ENCODE measurements at places on chromosomes 11 and 22. TPM values are rescaled to one million over a fixed set of nuclear protein-coding genes. Genes with fewer than 3 reads are reported as not detected.
A peak's percentile ranks its signal among the peaks of the same experiment; 100 is the strongest.

The OR5T2 gene
- total RNA-seq, result not detected

GRCh38 chr11:3149852-3150188, 15.3 kb downstream of the OSBPL5 start:
- no peak overlapping the region for H3K4me3 ChIP-seq
- no peak for DNase-seq

DNA sequence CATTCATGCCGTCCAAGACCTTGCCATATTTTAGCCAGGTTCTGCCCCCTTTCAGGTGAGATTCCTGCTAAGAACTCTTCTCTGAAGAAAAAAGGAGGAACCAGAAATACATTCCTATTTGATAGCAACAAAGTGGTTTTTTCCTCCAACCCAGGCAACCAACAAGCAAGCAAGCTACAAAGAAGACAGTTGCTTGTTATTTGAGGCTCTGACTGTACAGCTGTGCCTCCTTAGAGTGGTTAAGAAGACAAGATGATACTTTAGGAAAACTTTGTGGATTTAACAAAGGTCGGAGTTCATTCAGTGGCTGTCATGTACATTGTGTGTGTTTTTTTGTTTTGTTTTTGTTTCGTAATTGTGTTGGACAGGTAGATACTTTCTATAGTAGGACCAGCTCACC, 21.7 kb downstream of the TEAD1 start:
- H3K27me3 ChIP-seq, result no peaks in the 10 kb centered on the region
- DNase-seq, result no peak
- no peaks in the 10 kb centered on the region for H3K36me3 ChIP-seq
- no peak overlapping the region for H3K4me3 ChIP-seq

The TKFC gene
- total RNA-seq, result 39.4 TPM

DNA sequence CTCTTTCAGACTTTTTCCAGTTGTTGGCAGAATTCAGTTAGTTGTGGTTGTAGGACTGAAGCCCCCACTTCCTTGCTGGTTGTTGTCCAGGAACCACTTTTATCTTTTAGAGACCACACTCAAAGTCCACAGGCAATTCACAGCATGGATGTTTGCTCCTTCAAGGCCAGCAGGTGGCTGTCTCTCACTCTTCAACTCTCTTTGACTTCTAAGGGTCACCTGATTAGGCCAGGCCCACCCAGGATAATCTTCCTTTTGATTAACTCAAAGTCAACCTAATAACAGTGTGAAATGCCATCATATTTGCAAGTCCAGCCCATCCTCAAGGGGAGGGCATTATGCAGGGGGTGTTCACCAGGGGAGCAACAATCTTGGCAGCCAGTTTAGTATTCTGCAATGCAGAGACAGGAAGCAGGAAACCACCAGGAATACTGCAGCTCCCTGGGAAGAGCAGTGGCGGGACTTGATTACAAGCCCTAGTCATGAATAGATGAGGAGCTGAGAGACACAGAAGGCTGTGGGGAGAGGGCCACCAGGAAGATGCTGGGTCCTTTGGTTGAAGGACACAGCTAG, 52.4 kb downstream of the LRRC74B start:
- no peak overlapping the region for H3K4me3 ChIP-seq
- no peak for DNase-seq
- no peaks in the 10 kb centered on the region for H3K27me3 ChIP-seq
- no peaks in the 10 kb centered on the region for H3K4me1 ChIP-seq
- H3K36me3 ChIP-seq, result no peaks in the 10 kb centered on the region
- H3K27ac ChIP-seq, result no peak overlapping the region

GRCh38 chr11:71096751-71097388, 155.5 kb downstream of the SHANK2 start:
- no peaks in the 10 kb centered on the region for H3K4me1 ChIP-seq
- H3K27ac ChIP-seq, result no peak overlapping the region
- no peaks in the 10 kb centered on the region for H3K27me3 ChIP-seq
- H3K4me3 ChIP-seq, result no peak overlapping the region
- no peaks in the 10 kb centered on the region for H3K36me3 ChIP-seq

DNA sequence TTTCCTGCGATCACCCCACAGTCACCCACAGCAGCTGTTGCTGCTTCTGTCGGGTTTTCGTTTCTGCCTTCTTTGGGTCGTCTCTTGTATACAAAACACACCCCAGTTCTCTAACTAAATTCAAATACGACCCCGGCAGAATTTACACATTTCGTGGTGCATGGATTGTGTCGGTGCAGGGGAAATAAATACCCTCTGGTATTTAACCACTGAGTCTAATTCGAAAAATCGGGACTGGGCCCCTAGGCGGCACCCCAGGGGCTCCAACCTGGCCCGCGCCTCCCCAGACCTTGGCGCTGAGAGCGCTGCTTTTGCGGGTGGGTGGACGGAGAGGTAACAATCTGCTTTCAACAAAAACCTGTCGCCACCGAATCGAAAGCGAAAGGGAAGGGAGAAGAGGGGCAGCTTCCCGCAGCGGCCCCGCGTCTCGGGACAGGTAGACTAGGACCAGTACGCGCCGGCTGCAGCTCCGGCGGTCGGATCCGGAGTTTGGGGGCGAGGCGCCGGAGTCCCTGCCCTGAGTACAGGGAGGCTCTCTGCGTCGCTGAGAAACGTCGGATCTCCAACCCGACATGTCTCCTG, 4.4 kb downstream of the ALX4 start:
- H3K36me3 ChIP-seq, result no peaks in the 10 kb centered on the region
- peaks cover 13% of the 10 kb centered on the region for H3K4me1 ChIP-seq
- no peak overlapping the region for H3K27ac ChIP-seq
- peak overlapping the region; percentile 34 for H3K4me3 ChIP-seq
- DNase-seq, result no peak

- H3K27me3 ChIP-seq, result no peaks in the 10 kb centered on the region
- no peak for DNase-seq
- H3K4me3 ChIP-seq, result no peak overlapping the region
These were observed 223.2 kb downstream of the BLID start for GRCh38 chr11:121892863-121893262.

GRCh38 chr11:79054636-79055035, 386.2 kb downstream of the TENM4 start:
- H3K36me3 ChIP-seq, result no peaks in the 10 kb centered on the region
- DNase-seq, result no peak
- H3K4me1 ChIP-seq, result peaks cover 5% of the 10 kb centered on the region
- no peaks in the 10 kb centered on the region for H3K27me3 ChIP-seq

- H3K4me1 ChIP-seq, result peaks cover 2% of the 10 kb centered on the region
- no peak for DNase-seq
- no peaks in the 10 kb centered on the region for H3K27me3 ChIP-seq
- no peaks in the 10 kb centered on the region for H3K36me3 ChIP-seq
- no peak within 1 kb of the TSS for H3K4me3 ChIP-seq
These were observed at the start of gene ZP1 for GRCh38 chr11:60866911-60867870. TSS of gene ZP1 (plus strand) at chr11:60867542. CDS start at chr11:60867562, 20 bp downstream.
